Left ventricle myocardium inferior (tissue), 1 donor: ENCODE measurements at places on chromosomes 12 and 14. TPM values are rescaled to one million over a fixed set of nuclear protein-coding genes. Genes with fewer than 3 reads are reported as not detected.

The PRKAG1 gene
- total RNA-seq, result 104 TPM

The DACT1 gene
- total RNA-seq, result 3.4 TPM

The KRT83 gene
- not detected for total RNA-seq

The PLCZ1 gene
- total RNA-seq, result 0.49 TPM

The CLEC2A gene
- total RNA-seq, result not detected

The KERA gene
- not detected for total RNA-seq

The TGM1 gene
- total RNA-seq, result 0.96 TPM

The NINJ2 gene
- total RNA-seq, result 4.6 TPM

The LRIG3 gene
- 4.5 TPM for total RNA-seq

The TMEM30B gene
- 0.22 TPM for total RNA-seq

The HOXC12 gene
- not detected for total RNA-seq

The FOXM1 gene
- 0.71 TPM for total RNA-seq

The SERPINA12 gene
- total RNA-seq, result not detected

The ACOT6 gene
- total RNA-seq, result not detected

The VRTN gene
- not detected for total RNA-seq

The ASPG gene
- 27.1 TPM for total RNA-seq

The TEX22 gene
- total RNA-seq, result 0.99 TPM

The PLEKHD1 gene
- 0.14 TPM for total RNA-seq

The NID2 gene
- 35.2 TPM for total RNA-seq

The ETFBKMT gene
- 6.6 TPM for total RNA-seq

The VWF gene
- total RNA-seq, result 250 TPM

The AQP5 gene
- 0.41 TPM for total RNA-seq

The PDE3A gene
- 161 TPM for total RNA-seq

The TMTC2 gene
- 3.4 TPM for total RNA-seq

The EMP1 gene
- 90.5 TPM for total RNA-seq

The MANSC4 gene
- not detected for total RNA-seq

The TMCC3 gene
- 1.7 TPM for total RNA-seq

The PAPLN gene
- total RNA-seq, result 1.2 TPM

The PTPRR gene
- total RNA-seq, result 1.3 TPM

The TMEM233 gene
- 0.11 TPM for total RNA-seq

The PRIMA1 gene
- 7.3 TPM for total RNA-seq

The GLS2 gene
- 0.49 TPM for total RNA-seq

The EIF2S3B gene
- 0.22 TPM for total RNA-seq

The BTG1 gene
- total RNA-seq, result 79.4 TPM

The CACNB3 gene
- 4.8 TPM for total RNA-seq

The SIRT4 gene
- 6.5 TPM for total RNA-seq

The OR6C2 gene
- not detected for total RNA-seq

The NKX2-1 gene
- total RNA-seq, result not detected

The RPS6KL1 gene
- total RNA-seq, result 20.5 TPM

The POTEG gene
- total RNA-seq, result not detected

The MUCL1 gene
- total RNA-seq, result not detected

The RAPGEF3 gene
- 34.8 TPM for total RNA-seq

The NRIP2 gene
- 1.2 TPM for total RNA-seq

The IL31 gene
- total RNA-seq, result not detected

The RNASE3 gene
- total RNA-seq, result not detected

The MFAP5 gene
- 55.8 TPM for total RNA-seq

The MGAT2 gene
- total RNA-seq, result 12.0 TPM

The SPIC gene
- total RNA-seq, result not detected

The ALG10 gene
- total RNA-seq, result 3.9 TPM

The RAB2B gene
- total RNA-seq, result 15.5 TPM

The RACGAP1 gene
- total RNA-seq, result 5.4 TPM

The ANO2 gene
- 13.0 TPM for total RNA-seq
